ENCODE measurements at places on chromosomes 5 and 9.
A peak's percentile ranks its signal among the peaks of the same experiment; 100 is the strongest.

DNA sequence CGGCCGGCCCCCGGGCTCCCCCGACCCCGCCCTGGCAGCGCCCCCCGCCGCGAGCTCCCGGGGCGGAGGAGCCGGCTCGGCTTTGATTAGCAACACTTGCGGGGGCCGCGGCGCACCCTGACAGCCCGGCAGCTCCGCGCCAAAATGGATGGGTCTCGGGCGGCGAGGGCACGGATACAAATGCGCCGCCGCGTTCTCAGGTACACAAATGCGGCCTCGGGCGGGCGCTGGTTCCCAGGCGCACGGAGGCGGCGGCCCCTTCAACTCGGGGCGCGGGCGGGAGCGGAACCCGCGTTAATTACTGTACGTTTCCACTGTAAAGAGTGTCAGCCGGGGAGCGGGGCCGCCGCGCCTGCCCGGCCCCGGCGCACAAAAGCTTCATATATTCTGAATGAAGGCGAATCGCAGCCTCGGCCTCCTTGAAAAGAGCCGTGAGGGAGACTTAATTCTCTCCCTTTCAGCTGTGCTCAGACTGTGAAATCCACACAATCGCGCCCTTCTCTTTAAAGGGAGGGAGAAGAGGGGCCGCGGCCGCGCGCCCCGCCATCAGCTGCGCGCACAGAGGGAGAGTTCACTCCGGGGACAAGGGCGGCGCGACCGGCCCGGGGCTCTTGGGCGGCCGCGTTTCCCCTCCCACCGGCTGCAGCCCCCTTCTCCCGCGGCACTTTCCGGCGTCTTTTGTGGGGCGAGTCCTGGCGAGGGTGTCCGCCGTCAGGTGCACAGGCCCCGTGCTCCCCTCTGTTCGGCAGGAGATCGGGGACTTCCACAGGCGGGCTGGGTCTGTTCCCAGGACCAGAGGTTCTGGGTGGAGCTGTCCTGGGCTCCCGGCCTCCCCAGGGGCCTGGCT is 27.0 kb downstream of the MSX2 start:
- no peak for DNase-seq

- no peak for DNase-seq
Observed at GRCh38 chr5:101045689-101046088, 142.6 kb upstream of the ST8SIA4 start.

DNA sequence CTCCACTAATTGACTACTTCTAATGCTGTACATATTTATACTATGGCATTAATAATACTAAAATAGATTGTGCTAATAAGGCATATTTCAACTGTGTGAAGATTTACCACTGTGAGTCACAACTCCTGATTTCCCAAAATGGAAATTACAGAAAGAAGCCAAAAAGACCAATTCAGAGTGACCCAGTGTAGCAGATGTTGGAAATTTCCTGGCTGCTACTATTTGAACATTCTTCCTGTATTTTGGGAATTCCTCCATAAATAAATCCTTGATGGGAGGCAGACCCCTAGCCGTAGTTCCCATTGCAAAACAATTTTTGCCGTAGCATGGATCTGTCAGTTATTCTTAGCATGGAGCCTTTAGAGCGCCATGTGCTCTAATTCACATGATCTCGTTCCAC is 11.4 kb upstream of the PRUNE2 start:
- no peak for DNase-seq

DNA sequence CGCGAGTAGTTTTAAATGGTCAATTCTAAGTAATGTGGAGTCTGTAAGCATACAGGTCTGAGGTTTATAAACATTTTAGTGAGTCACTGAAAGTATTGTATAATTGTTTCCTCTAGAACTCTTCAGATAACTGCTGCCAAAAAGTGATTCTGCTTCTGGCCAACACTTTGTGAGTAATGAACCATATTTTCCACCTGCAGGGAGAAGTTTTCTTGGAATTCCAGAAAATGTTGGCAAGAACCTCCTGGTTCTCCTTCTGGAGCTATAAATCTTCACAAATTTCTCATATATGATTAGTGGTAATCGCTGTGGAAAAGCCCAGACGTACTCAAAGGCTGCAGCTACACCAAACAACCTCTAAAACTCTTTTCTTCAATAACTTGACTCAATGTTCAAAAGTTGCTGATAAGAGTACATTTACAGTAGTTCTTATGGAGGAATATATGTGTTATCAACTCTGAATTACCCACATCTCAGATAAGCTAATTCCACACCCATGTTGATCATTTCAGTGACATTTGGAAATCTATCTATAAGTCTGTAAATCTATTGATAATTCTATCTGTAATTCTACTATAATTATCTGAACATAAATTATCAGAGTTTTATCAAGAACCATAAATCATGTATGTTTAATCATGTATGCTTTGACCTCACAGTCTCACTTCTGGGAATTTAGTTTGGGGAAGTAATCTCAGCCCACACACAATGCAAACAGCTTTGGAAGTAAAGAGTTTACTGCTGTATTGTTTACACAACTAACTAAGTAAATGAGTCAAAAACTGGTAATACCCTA is 74.1 kb downstream of the FNBP1 start:
- peak; percentile 38 for DNase-seq

- no peak for DNase-seq
Observed at GRCh38 chr9:123395689-123396511, 39.9 kb downstream of the CRB2 start.

- no peak for DNase-seq
Observed at GRCh38 chr5:116409591-116410296, 164.9 kb downstream of the SEMA6A start.

Measured in AG08396 (cell line).